Stimulated activated CD8-positive, alpha-beta memory T cell treated with anti-CD3 and anti-CD28 coated beads, Interleukin-15, amount 100 ng/mL, for 24 hours (primary cell): ENCODE measurements at places on chromosomes 11 and 22.

DNA sequence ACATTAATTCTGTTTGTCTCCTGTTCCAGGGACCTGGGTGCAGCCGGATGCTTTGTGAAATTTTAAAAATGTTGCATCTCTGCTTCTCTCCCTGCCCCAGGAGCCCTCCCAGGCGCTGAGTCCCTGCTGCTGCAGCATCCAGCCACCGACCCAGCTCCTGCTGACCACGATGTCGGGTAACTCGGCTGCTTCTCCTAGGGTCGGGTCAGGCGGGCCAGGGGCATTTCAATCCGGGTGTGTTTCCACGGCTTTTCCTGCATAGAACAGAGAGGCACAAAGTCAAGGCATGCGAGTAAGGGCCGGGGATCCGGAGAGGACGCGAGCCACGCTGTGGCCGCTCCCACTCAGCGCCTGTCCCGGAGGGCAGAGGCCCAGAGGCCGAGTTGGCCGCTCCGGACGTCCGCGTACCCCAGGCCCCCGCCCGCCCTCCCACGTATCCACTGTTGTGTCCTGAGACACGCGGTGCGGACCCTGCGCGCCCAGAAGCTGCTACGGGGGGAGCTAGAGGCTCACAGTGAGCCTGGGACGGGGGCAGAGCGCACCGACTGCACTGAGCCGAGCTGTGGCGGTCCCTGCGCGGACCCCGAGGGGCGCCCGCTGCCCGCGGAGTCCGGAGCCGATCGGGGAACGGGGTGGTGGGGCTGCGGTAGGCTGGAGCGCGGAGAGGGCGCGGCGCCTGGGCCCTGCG is at the start of gene POU2AF3:
Gene POU2AF3, plus strand, starts transcription at position 134 of the 688 bp plus-strand sequence. Its CDS starts 36 bp downstream, at position 170.
- no peak for DNase-seq

DNA sequence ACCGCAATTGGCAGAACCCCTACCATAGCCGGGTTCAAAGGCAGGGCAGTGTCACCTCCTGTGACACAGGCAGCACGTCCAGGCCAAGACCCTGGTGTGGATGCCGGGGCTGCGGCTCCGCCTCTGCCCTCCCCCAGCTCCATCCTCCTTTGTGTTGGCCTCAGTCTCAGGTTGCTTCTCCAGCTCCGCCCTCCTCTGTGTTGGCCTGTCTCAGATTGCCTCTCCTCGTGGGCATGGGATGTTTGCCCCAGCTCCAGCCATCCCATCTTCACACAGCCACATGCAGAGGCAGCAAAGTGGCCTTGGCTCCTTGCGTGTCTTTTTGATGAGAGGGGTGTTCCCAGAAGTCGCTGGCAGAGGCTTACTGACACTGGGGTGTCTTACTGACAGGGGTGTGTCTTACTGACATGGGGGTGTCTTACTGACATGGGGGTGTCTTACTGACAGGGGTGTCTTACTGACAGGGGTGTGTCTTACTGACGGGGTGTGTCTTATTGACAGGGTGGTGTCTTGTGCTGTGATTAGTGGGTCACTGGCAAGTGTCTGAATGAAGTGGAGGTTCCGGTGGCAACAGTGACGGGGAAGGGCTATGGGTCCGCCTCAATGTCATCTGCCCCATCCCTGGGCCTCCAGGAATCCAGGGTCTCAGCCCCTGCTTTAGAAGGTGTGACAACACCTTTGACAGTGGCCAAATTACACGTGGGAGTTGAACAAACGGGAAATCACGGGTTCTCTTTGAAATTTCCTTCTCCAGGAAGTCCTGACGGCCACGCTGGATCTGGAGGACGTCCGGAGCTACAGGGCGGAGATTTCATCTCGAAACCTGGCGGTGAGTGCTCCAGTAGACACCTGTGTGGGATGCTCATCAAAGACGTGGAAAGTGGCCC is 24.9 kb downstream of the NADSYN1 start:
- DNase-seq: no peak

- no peak for DNase-seq
Measured at GRCh38 chr22:38523029-38523428, 16.9 kb upstream of the DDX17 start.

DNA sequence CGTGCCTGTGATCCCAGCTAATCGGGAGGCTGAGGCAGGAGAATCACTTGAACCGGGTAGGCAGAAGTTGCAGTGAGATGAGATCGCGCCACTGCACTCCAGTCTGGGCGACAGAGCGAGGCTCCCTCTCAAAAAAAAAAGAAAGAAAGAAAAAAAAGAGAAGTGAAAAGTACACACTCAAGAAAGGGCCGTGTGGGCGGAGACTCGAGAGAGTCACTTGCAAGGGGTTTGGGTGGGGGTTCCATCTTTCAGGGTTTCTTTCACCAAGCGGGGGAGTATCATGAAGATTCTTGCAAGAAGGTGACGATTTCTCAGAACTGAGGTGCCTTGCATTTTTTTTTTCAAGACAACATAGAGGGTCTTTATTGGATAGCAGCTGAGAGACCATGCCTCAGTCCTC is 4.0 kb upstream of the IFITM5 start:
- no peak for DNase-seq

GRCh38 chr11:78613378-78613813 is 38.7 kb upstream of the NARS2 start:
- no peak for DNase-seq

GRCh38 chr11:116439361-116439677 is 333.5 kb downstream of the BUD13 start:
- DNase-seq: no peak

DNA sequence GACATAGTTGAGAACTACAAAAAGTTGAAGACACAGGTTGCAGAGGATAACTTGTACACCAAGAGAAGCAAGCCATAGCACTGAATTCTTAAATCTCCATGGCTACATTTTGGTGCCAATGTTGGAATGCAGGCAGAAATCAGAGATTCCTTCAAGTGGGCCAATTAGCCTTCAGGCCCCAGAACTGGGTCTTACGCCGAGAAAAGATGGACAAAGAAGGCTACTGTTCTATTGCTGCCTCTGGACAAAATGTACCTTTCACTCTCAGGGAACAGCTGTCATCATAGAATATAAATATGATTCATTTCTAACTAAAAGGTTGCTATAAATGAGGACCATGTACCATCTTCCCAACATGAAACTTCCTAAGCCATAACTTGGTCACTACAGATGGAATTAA is 13.7 kb downstream of the TMEM216 start:
- no peak for DNase-seq

DNA sequence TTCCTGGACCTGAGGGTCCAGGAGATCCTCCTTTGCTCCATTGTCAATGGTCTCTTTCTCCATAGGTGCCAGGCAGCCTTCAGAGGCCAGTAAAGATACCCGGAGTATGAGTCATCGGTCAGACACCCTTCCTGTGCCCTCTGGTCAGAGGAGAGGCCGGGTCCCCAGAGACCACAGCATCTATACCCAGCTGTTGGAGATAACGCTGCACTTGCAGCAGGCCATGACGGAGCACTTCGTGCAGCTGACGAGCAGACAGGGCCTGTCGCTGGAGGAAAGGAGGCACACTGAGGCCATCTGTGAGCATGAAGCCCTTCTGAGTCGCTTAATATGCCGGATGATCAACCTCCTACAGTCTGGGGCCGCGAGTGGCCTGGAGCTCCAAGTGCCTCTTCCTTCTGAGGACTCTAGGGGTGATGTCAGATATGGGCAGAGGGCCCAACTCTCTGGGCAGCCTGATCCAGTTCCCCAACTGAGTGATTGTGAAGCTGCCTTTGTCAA is at the start of gene ACCSL:
Gene ACCSL, plus strand, starts transcription at position 51 of the 501 bp plus-strand sequence. Its CDS starts 56 bp downstream, at position 107.
- no peak for DNase-seq

- no peak for DNase-seq
Measured at GRCh38 chr11:26134053-26134452, 197.9 kb upstream of the ANO3 start.

GRCh38 chr11:46534711-46535110 is 59.1 kb downstream of the AMBRA1 start:
- no peak for DNase-seq

- no peak for DNase-seq
Measured at GRCh38 chr11:20671856-20672546, 2.6 kb downstream of the NELL1 start.

DNA sequence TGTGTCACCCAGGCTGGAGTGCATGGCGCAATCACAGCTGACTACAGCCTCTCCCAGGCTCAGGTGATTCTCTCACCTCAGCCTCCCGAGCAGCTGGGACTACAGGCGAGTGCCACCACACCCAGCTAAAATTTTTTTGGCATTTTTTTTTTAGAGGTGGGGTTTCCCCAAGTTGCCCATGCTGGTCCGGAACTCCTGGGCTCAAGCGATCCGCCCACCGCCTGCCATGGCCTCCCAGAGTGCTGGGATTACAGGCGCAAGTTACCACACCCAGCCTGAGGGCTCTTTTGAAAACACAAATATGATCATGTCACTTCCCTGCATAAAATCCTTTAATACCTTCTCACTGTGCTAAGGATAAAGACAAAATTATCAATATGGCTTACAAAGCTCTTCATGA is 88.1 kb downstream of the MAML2 start:
- no peak for DNase-seq

- no peak for DNase-seq
Measured at GRCh38 chr11:70788248-70789022, 390.1 kb downstream of the CTTN start.

DNA sequence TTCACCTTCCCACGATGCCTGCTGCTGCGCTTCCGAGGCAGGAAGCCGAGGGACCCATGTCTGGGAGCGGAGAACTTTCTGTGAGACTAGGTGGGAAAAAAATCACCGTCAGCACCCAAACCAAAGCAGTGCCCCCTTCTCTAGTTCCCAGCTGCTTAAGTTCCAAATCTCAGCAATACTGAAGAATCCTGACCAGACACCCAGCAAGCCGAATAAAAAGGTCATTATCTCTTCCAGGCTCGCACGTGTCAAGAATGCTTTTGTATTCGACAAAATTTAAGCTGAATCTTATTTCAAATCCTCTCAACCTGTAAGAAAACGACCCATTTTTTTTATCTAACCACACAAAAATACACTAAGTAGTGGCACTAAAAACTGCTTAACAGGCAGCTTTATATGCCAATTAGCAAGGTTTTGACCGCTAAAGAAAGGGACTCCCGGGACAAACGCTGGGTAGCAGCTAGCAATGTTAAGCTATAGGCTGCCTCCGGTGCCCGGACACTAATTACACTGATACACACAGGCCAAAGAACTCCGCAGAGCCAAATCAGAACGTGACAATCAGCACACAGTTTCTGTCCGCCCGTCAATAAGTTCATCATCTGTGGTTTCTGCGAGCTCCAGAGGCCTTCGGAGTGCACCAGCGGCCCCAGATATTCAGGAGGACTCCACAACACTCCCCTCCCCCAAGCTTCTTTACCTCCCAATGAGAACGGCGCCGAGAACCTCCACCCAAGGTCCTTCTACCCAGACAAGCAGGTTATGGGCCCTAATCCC is 728 bp downstream of the RPL3 start:
- no peak for DNase-seq

- DNase-seq: no peak
Measured at GRCh38 chr22:29722151-29722550, 2.3 kb downstream of the CABP7 start.

- DNase-seq: no peak
Measured at GRCh38 chr22:49856343-49856742, 2.7 kb downstream of the ZBED4 start.

DNA sequence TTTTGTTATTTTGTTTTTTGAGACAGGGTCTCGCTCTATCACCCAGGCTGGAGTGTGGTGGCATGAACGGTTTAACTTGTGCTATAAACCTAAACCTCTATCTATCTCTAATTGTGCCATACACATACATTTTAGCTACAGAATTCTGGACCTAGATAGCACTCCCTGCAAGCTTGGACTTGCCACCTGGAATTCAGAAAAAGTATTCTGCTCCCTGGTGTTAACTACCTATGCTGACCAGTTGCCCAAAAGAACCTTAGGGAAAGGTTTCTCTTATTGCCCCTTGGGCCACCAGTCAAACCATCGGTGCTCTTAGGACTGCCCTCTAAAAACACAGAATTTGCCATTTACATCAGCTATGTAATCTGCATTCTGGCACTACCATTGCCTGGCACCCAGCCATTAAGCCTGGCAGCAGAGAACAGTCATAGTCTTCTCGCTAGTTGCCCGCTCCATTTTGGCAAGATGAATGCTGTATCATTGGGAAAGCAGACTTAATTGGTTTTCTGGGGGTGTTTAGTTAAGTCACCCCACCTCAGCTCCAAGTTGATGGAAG is 55.3 kb downstream of the ETS1 start:
- no peak for DNase-seq

GRCh38 chr11:18080451-18080850 is 25.4 kb downstream of the SAAL1 start:
- no peak for DNase-seq

DNA sequence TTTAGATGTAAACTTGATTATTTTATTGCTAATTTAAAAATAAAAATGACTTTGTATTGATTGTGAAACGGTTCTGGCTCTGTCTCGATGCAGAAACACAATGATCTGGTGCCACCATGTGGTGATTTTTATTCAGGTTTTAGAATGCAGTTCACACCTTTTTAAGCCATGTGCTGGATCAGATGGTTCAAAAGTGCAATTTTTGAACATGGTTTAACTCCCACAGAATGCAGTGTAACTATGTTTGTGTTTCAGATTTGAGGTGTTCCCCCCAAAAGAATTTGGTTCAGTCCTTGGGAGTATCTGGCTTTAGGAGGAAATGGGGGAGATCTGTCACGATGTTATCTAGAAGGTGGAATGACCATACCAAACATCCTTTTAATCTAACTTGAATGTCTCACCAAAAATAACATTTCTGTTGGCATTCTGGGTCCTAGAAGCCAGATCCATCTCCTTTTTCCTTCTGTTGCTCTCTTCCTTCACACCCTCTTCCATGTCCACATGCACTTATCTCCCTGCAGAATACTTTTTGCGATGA is 7.9 kb downstream of the MRPL16 start:
- no peak for DNase-seq

DNA sequence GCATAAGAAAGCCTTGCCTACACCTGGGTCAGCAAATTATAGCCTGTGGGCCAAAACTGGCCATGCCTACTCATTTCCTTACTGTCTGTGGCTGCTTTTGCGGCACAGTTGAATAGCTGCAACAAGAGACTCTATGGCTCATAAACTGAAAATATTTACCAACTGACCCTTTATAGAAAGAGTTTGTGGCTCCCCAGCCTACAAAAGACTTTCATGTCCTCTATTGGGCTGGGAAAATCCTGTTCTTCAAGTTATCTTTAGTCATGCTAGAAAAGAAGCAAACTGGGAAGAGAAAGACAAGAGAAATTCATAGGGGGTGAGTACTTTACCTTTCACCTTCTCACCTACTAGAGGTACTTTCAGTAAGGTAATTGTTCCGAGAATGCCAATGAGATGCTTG is 175.1 kb downstream of the SWAP70 start:
- no peak for DNase-seq

- no peak for DNase-seq
Measured at GRCh38 chr11:34387653-34388052, 29.8 kb upstream of the ABTB2 start.
